ENCODE measurements at places on chromosomes 5 and 9.

DNA sequence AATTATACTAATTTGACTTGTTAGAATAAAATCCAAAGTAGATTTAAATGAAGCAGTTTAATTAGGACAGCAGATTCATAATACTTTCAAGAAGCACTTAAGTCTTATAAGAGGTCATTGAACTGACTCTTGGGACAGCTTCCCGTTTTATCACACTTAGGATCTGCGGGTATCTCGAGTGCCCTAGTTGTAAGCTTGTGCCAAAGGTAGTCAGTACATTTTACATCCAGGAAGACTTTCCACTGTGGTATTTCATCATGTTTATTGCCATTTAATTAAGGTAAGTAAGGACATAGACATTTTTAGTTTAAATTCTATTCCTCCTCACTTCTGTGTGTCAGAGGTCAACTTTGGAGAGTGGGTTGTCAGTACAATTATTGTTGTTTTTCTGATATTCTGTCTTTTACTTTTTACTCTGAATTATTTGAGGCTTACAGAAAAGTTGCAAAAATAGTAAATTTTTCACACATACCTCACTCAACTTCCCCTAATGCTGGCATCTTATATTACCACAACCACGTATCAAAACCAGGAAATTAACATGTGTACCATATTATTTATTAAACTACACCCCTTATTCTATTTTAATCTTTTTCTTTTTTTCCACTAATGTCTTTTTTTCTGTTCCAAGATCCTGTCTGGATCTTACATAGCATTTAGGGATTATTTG is 7.5 kb upstream of the ZNF367 start:
- no peak for DNase-seq

DNA sequence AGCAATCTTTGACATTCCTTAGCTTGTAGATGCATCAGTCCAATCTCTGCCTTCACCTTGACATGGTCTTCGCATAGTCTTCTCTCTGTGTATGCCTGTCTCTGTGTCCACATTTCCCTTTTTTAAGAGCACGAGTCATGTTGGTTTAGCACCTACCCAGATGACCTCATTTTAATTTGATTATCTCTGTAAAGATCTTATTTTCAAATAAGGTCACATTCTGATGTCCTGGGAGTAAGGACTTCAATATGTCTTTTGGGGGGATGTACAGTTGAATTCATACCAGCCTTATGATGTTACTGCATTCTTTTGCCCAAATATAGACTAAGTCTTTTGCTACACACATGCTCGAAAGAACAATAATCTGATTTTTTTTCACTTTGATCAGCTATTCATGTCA is 6.9 kb downstream of the KCTD16 start:
- no peak for DNase-seq

GRCh38 chr9:137062384-137062783 is 8.0 kb downstream of the SAPCD2 start:
- DNase-seq = no peak

DNA sequence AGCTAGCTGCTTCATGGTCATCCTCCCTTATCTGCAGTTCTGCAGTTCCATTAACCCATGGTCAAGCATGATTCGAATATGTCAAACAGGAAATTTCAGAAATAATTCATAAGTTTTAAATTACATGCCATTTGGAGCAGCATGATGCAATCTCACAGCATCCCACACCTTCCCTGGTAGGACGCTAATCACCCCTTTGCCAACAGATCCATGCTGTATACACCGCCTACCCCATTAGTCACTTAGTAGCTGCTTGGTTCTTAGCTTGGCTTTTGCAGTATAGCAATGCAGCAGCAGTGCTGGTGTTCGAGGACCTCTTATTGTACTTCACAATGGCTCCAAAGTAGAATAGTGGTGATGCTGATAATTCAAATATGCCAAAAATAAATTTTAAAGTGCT is 739.7 kb upstream of the CDH9 start:
- no peak for DNase-seq

DNA sequence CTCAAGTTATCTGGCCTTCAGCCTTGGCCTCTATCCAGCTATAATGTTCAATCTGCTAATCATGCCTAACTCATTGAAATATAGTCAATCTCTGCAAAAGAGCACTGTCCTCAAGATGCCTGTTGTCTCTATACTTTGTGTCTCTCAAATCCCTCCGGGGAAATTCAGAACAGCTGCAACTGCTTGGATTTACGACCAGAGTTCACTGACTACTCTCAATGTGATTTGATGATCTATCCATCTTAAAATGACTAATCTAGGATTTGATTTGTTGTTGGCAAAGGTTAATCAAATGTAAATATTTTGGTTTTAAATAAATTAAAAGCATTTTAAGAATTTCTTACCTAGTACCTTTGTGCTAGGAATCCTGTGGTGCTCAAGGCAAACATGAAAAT is 40.9 kb downstream of the SVEP1 start:
- no peak for DNase-seq

DNA sequence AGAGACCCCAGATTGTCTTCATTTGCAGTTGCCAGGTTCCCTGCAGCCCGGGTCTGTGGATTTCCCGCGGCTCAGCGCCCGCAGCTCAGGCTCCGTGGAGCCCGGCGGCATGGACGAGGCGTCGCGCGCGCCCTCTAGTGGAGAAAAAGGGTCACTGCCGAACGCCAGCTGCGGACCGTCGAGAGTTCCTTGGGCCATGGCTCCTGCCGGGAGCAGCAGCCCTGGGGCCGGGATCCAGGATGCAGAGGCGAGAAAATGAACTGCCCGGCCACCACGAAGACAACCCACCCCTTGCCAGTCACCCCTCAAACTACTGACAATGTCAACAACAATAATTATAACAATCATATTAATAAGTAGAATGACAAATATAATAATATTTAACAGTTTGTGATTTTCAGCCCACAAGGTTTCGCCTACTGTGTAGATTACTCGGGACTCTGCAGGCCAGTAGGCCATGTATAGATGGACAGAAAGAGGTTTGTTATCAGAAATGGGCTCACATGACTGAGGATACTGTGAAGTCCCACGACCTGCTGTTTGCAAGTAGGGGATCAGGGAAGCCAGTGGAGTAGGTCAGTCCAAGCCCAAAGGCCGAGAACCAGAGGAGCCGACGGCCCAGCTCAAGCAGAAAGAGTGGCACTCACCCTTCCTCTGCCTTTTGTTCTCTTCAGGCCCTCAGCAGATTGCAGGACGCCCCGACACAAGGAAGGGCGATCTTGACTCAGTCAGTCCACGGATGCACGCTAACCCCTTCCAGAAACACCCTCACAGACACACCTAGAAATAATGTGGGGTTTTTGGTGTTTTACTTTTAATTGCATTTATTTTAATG is 43.1 kb downstream of the BOD1 start:
- peak; percentile 47 for DNase-seq

DNA sequence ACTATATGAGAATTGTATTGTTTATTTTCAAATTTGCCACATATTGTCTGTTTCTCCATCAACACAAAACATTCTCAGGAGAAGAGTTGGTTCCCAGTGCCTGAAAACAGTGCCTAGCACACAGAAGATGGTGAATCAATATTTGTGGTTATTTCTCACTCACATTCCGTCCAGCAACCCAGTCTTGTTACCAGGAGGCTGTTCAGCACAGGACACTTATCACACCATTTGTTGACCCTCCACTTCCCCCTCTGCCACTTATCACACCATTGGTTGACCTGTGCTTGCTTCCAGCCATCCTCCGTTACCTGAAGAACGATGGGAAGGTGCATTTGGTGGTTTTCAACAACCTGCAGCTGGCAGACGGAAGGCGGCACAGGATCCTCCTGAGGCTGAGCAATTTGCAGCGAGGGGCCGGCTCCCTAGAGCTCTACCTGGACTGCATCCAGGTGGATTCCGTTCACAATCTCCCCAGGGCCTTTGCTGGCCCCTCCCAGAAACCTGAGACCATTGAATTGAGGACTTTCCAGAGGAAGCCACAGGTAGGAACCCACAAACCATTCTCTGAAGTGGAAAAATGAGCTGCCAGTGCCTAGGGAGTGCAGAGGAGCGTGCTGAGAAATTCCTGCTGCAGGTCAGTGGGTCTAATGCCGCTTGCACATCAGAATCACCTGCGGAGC is 20.5 kb downstream of the THBS4 start:
- no peak for DNase-seq

- no peak for DNase-seq
Observed at GRCh38 chr5:154193283-154193682, 2.8 kb downstream of the GALNT10 start.

DNA sequence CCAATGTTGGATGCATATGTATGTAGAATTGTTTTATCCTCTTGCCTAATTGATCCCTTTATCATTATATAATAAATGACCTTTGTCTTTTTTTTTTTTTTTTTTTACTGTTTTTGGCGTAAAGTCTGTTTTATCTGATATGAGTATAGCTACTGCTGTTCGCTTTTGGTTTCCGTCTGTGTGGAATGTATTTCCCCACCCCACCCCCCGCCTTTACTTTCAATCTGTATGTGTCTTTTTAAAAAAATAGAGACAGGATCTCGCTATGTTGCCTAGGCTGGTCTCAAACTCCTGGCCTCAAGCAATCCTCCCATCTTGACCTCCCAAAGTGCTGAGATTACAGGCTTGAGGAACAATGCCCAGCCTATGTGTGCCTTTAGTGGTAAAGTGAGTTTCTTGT is 11.3 kb downstream of the AHRR start:
- no peak for DNase-seq
